Left lobe of liver (tissue), 2 donors: ENCODE measurements at places on chromosomes 2 and 18.
A peak's percentile ranks its signal among the peaks of the same experiment; 100 is the strongest.

GRCh38 chr18:77392321-77392720 is 142.7 kb downstream of the GALR1 start:
- no peak for DNase-seq

GRCh38 chr2:137262594-137262993 is 497.2 kb downstream of the THSD7B start:
- no peak for DNase-seq

DNA sequence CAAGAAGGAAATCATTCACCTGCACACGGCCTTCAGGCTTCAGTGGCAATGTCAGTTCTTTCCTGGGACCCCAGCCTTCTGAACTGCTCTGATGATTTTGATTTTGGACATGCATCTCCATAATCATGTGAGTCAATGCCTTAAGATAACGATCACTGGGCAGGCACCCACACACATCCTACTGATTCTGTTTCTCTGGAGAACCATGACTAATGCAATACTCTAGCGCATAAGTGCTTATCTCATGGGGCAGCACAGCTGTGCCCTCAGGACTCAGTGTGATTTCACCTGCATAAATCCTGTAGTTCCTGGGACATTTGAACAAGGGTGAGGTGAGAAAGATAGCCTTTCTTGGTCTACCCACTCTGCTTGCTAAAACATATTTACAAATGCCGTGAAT is 144.6 kb downstream of the AKAIN1 start:
- no peak for DNase-seq

DNA sequence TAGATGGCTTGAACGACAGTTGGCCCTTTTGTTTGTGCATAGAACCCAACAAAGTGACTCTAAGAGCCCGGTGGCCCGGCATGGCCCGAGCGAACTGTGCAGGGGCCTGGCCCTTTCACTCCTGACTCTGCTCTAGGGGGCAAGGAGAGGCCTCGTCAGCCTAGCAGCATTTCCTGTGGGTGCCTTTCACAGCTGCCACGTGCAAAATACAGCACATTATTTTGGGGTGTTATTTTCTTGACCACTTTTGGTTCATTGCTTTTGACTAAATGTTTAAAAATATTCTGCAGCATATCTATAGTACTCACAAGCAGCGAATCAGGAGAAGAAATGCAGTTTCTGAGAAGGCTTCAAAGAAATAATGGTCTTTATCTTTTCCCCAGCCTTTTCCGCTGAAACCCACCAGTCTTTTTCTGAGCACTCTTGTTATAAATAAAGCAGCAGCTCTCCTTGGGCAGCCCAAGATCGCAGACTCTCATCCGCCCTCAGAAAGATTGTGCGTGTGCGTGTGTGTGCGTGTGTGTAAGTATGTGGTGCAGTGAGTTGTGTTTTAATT is 31.3 kb downstream of the DGKD start:
- DNase-seq = peak; percentile 40

DNA sequence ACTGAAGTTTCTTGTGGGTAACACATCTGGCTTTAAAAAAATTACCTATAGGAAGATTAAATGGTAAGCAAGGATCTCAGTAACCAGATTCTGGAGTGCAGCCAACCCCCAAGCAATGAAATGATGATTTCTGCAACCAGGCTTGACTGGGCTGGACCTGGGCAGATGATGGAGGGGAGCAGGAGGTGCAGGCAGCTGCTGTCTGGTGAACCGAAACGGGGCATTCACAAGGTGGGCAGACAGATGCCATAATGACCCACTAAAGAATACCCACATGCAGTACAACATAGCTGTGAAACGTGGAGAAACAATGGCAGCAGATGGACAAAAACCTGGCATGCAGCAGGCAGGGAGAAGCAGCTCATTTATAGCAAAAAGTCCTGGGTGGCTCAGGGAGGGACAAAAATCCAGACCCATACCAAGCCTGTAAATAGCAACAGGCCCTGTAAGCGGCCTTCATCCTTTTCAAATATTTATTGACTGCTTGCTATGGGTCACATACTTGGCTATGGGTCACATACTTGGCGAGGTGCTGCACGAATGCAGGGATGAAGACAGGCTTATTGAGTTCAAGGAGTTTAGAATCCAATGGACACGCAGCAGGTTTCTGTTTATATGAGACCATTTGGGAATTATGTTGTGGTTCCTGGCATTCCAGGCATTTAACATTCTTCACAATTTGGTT is 244.7 kb downstream of the HRH4 start:
- no peak for DNase-seq

GRCh38 chr2:70724366-70724765 is 43.6 kb downstream of the ADD2 start:
- DNase-seq = no peak

DNA sequence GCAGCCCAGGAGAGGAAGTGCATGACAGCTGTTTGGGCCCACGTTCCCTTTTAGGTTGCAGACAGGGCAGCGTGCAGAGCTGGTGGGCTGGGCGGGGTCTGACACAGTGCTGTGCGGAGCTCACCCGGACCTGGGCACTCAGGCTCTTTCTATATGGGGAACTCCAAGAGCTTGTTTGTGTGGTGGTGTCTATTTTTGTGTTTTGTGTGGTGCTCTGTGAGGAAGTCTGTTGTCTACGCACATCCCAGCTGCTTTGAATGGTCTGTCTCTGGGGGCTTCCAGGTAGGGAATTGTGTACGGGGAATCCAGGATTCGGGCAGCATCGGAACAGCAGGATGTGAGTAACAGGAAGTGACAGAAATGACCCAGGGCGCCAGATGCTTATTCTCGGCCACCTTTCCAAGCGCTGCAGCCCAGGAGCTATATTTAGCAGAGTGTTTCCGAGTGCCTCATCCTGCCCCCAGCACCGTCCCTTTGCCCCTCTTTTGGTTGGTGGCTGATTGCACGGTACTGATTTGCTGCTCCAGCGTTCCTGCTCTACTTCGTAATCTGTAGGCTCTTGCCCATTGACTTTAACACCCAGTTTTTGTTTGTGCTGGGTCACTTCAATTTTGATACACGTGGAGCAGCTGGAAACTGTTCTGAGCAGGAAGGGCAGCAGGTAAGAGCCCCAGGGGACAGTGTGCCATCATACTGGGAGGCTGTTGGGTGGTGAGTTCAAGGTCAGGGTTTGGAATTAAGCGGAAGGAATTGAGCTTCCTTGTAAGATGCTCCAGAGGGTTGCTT is 64.7 kb downstream of the DGKD start:
- no peak for DNase-seq

DNA sequence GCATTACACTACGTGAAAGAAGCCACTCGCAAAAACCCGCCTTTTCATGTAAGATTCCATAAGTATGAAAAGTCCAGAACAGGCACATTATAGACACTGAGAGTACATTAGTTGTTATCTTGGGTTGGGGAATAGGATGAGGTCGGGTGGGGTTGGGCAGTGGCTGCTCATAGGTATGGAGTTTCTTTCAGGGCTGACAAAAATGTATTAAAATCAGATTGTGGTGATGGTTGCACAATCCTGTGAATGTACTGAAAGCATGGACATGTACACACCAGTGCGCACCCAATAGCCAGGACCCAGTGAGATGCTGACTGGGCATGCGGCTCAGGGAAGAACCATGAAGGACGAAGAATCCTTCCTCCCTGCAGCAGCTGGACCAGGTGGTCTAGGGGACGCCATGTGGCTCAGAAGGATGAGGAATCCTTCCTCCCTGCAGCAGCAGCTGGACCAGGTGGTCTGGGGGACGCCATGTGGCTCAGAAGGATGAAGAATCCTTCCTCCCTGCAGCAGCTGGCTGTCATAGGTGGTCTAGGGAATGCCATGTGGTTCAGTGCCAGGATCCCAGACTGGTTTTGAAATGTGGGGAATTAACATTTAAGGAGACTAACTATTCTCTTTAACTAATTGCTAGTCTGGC is 50.1 kb downstream of the MBP start:
- DNase-seq = no peak

DNA sequence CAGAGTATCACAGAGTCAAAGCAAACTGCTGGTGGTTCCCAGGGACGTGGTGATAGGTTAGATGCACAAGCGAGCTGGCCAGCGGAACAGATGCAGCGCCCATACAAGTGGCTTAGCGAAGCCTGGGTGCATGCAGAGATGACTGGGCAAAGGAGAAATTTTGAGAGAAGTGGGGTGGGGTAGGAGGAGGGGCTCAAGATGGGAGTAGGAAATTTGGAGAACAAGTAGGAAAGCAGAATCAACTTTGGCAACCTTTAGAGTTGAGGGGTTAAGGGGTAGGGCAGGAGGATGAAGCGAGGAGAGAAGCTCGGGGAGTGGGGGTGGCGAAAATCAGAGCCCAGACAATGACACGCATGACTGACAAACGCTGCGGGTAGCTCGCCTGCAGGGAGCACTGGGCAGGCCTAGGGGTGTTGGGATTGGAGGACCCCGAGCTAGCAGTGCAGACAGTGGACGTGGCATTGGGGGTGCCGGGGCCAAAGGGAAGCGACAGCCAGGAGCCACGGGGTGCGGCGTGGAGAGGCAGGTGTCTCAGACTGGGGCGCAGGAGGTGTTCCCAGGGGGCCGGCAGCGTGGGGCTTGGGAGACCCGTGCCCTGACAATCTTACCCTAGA is 431 bp downstream of the FAM98A start:
- peak; percentile 48 for DNase-seq

- DNase-seq = no peak
Measured at GRCh38 chr2:152005607-152006006, 93.2 kb downstream of the CACNB4 start.

- DNase-seq = no peak
Measured at GRCh38 chr18:172361-172760, 14.0 kb downstream of the USP14 start.
